ENCODE measurements at places on chromosomes 6 and 20.
A peak's percentile ranks its signal among the peaks of the same experiment; 100 is the strongest.

DNA sequence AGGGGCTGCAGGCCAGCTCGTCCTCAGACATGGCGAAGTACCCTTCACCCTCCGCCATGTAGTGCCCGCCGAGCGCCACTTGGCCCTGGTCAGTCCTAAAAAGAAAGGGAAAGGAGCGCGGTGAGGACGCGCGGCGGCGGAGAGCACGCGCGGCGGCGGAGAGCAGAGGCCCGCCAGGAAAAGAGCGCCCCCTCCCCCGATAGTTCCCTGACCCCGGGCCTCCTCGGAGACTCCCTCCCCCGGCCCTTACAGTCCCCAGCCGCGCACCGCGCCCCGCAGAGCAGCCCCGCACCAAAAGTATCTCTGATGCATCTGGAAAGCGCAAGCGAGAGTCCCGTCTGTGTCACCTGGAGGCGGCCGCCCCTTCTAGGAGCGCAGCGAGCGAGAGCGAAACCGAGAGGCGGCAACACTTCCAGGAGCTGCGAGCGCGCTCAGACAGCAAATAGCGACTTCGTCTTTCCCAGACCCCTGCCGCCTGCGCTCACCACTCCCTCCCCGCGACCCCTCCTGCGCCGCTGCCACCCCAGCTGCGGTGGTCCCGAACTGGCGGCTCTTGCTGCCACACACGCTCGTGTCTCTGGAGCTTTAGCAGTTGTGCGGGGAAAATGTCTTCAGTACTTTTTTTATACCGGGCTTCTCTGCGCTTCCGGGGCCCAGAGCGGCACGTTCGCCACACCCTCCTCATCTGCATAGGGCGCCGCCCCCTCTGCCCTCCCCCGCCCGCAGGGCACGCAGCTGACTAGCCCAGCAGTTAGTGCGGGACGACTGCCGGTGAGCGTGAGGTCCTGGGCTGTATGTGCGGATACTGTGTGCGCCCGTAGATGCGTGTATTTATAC lies at the start of gene TENT5A:
TSS of gene TENT5A (minus strand) at position 598 of the 837 bp plus-strand sequence. CDS start at position 58, 540 bp downstream.
- no peaks in the 10 kb centered on the region for H3K27me3 ChIP-seq
- H3K4me1 ChIP-seq = no peaks in the 10 kb centered on the region
- peak within 1 kb of the TSS; percentile 77 for H3K27ac ChIP-seq

DNA sequence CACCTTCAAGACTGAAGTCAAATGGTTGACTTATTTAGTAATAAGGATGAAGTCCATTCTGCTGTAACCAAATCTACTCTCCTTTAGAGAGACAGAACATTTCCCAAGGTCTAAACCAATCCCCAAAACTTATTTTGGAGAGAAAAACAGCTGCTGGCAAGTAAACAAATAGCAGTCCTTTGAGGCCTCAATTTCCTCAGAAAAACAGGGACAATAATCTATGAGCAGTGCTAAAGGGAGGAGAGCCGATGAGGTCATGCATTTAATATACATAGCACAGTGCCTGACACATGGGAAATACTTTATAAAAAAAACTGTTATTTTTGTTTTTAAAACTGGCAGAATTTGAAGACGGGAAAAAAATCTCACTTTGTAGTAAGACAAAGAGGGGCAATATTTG lies 526.0 kb downstream of the EPM2A start:
- no peak for DNase-seq
- no peaks in the 10 kb centered on the region for H3K36me3 ChIP-seq
- no peak overlapping the region for H3K4me3 ChIP-seq
- H3K27ac ChIP-seq = no peak overlapping the region
- H3K27me3 ChIP-seq = no peaks in the 10 kb centered on the region

DNA sequence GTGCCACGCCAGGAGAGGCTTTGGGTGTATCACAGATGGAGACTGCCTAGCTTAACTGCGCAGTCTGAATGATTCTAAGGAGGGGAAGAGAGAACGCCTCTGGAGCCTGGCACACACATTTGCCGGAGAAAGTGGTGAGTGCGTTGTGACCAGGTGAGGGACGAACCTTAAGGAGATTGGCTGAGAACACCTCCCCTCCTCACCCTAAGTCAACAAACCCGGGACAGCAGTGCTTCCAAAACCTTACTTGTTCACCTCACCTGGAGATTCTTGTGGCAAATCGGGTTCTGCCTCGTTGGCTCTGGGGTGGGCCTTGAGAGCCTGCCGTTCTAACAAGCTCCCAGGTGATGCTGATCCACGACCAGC lies 9.4 kb downstream of the SYNJ2 start:
- no peaks in the 10 kb centered on the region for H3K27me3 ChIP-seq
- H3K4me1 ChIP-seq = peaks cover 28% of the 10 kb centered on the region
- no peak overlapping the region for H3K4me3 ChIP-seq
- no peak overlapping the region for H3K27ac ChIP-seq
- H3K36me3 ChIP-seq = no peaks in the 10 kb centered on the region

GRCh38 chr6:160201061-160201460 lies 57.6 kb downstream of the SLC22A2 start:
- H3K27me3 ChIP-seq = no peaks in the 10 kb centered on the region
- H3K27ac ChIP-seq = no peak overlapping the region
- no peak for DNase-seq
- no peaks in the 10 kb centered on the region for H3K4me1 ChIP-seq
- no peak overlapping the region for H3K4me3 ChIP-seq

DNA sequence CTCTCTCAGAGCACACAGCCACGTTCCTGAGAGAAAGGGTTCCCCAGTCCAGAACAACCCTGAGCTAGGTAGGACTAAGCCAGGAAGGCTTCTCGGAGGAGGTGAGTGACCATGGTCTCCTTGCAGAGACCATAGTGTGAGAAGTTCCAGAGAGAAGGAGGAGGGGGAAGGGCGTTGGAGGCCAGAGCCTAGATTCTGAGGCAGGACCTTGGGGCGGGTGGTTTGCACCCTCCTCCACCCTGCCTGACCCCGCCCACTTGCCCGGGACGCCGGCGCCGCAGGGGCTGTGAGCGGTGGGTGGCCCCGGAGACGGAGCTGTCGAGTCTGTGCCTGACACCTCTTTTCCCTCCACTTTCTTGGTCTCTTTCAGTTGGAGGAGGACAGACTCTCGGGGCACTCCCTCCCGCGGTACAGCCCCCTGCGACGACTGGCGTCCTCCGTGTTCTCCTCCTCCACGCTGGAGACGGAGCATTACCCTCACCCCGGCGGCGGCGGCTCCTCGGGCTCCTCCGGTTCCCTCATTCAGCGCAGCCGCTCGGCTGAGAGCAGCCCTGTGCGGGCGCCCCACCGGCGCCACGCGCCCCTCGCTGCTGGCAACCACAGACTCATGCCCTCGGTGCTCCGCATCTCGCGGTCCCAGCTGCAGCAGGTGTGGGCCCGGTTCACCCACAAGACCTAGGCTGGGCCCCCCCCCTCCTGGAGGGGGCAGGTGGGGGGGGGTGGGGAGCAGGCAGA lies 26.2 kb downstream of the TTBK1 start:
- no peak overlapping the region for H3K4me3 ChIP-seq
- no peaks in the 10 kb centered on the region for H3K36me3 ChIP-seq
- peaks cover 12% of the 10 kb centered on the region for H3K27me3 ChIP-seq

- H3K27ac ChIP-seq = no peak overlapping the region
- no peaks in the 10 kb centered on the region for H3K27me3 ChIP-seq
- peaks cover 4% of the 10 kb centered on the region for H3K4me1 ChIP-seq
- no peak overlapping the region for H3K4me3 ChIP-seq
These were observed 55.0 kb downstream of the LYRM2 start for GRCh38 chr6:89583559-89583958.

- DNase-seq = no peak
- H3K36me3 ChIP-seq = no peaks in the 10 kb centered on the region
- no peaks in the 10 kb centered on the region for H3K27me3 ChIP-seq
- no peak overlapping the region for H3K4me3 ChIP-seq
- no peaks in the 10 kb centered on the region for H3K4me1 ChIP-seq
These were observed 211.0 kb downstream of the WDR27 start for GRCh38 chr6:169490830-169491229.

- no peak overlapping the region for H3K4me3 ChIP-seq
- no peaks in the 10 kb centered on the region for H3K36me3 ChIP-seq
- H3K27ac ChIP-seq = no peak overlapping the region
- no peak for DNase-seq
- no peaks in the 10 kb centered on the region for H3K27me3 ChIP-seq
These were observed 47.8 kb downstream of the PSMB1 start for GRCh38 chr6:170505306-170505705.

- DNase-seq = no peak
- peaks cover 2% of the 10 kb centered on the region for H3K36me3 ChIP-seq
- no peak overlapping the region for H3K4me3 ChIP-seq
- H3K4me1 ChIP-seq = peaks cover 5% of the 10 kb centered on the region
These were observed 1.2 kb downstream of the DZANK1 start for GRCh38 chr20:18465536-18466200.

DNA sequence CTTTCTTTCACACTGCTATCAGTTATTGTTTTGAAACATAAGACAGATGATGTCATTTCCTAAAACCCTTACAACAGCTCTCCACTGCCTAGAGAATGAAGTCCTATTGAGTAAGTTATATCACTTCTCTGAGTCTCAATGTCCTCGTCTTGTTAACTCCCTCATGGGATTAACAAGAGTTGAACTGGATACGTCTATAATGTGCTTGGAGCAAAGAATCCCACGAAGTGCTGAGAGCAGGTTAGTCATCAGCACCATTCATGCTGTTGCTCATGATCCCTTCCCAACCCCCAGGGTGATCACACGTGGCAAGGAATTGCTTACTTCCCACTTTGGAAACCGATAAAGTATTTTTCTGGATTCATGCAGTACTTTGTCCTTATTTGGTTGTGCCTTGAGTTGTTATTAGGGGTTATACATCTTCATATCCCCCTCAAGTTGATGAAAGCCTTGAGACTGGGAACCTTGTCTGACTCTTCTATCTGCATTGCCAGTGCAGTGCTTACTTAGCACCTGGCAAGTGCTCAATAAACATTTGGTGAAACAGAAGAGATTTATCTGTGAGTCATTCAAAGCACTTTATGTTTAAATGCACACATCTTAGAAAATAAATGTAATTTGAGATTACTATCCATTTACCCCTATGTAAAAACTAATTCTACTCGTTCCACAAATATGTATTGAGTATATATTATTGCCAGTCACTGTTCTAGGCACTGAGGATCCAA lies 487.5 kb downstream of the EPM2A start:
- no peaks in the 10 kb centered on the region for H3K4me1 ChIP-seq
- H3K4me3 ChIP-seq = no peak overlapping the region
- H3K27me3 ChIP-seq = no peaks in the 10 kb centered on the region
- no peak for DNase-seq
- no peak overlapping the region for H3K27ac ChIP-seq

GRCh38 chr20:41272339-41272738 lies 45.2 kb downstream of the ZHX3 start:
- no peak overlapping the region for H3K27ac ChIP-seq
- no peak for DNase-seq
- H3K36me3 ChIP-seq = no peaks in the 10 kb centered on the region
- no peak overlapping the region for H3K4me3 ChIP-seq
- H3K27me3 ChIP-seq = no peaks in the 10 kb centered on the region

DNA sequence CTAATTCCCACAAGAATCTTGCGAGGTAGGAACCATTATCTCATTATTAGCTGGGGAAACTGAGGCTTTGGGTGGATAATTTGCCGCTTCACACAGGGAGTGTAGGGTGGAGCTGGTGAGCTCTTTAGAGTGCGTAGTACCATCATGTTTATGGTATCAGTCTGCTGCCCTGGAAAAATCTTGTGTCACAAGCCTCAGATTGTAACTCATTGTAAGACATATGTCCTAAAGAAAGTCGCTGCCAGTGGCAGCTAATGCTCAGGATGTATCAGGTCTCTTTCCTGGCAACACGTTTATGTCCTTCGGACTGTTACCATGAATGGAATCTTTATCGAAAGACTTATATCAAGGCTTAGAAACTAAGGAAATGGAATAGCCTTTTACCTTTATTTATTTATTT lies 1.9 kb downstream of the ZFAND3 start:
- H3K27ac ChIP-seq = no peak overlapping the region
- peaks cover 11% of the 10 kb centered on the region for H3K4me1 ChIP-seq
- no peak for DNase-seq

DNA sequence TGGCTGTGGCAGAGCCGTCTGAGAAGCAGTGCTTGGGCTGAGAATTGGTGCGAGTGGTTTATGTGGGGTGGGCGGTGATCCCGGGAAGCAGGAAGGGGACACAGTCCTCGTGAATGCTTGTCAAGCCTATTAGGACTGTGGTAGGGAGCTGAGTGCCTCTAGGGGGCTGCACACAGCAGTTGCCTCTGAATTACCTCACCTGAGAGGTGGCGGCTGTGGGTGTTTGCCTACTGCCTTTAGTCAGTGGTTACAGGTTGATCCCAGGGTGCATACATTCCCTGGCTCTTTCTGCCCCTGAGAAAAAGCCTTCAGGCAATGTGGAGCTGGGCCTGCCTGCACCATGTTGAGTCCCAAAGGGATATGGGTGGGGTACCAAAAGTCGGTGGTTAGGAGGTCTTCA lies 5.2 kb downstream of the AP5S1 start:
- H3K27me3 ChIP-seq = no peaks in the 10 kb centered on the region
- H3K4me1 ChIP-seq = peaks cover 2% of the 10 kb centered on the region
- no peak for DNase-seq
- no peak overlapping the region for H3K27ac ChIP-seq
- no peak overlapping the region for H3K4me3 ChIP-seq
- H3K36me3 ChIP-seq = peaks cover 22% of the 10 kb centered on the region

GRCh38 chr6:71544028-71544427 lies 255.4 kb downstream of the OGFRL1 start:
- no peaks in the 10 kb centered on the region for H3K4me1 ChIP-seq
- DNase-seq = peak; percentile 39
- H3K36me3 ChIP-seq = no peaks in the 10 kb centered on the region
- H3K4me3 ChIP-seq = no peak overlapping the region

DNA sequence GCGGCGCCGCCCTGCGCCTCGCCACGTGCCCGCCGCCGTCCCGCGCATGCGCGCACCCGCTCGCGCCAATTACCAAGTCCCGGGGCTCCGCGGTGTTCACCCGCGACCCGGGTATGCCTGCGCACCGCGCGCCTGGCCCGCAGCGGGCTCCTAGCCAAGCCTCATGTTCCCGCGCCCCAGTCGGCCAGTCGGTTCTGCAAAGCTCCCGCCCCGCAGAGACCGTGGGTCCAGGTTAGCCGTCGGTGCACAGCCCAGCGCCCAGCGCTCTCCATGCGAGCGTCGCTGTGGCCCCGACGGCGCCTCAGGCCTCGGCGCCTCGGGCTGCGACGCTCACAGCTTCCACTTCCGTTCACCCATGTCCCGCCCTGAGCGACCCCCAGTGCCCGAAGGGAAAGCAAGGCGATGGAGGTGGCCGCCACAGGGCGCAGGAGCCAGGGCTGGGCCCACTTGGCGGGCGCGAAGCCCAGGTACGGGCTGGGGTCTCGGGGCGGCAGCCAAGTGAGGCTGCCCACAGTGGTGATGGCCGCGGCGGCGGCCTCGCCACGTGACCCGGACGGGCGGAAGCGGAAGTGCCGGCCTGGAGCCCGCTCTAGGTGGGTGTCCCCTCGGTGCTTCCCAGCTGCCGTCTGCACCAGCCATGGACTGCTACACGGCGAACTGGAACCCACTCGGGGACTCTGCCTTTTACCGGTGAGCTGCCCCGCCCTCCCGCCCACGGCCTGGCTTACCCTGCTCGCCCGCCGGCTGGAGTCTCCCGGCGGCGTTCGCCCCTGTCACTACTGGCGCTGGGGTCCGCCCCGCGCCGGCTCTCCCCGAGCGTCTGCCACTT lies at the start of the genes PCED1A and VPS16:
TSS of gene PCED1A (minus strand) at position 518 of the 829 bp plus-strand sequence. CDS start 743 bp downstream, outside the sequence.
TSS of gene VPS16 (plus strand) at position 608 of the 829 bp plus-strand sequence. CDS start at position 638, 30 bp downstream.
- H3K27ac ChIP-seq = peak within 1 kb of the TSS; percentile 28
- peaks cover 9% of the 10 kb centered on the region for H3K36me3 ChIP-seq
- peaks cover 9% of the 10 kb centered on the region for H3K4me1 ChIP-seq
- H3K4me3 ChIP-seq = peak within 1 kb of the TSS; percentile 79
- DNase-seq = peak; percentile 87
- no peaks in the 10 kb centered on the region for H3K27me3 ChIP-seq
